ENCODE measurements at places on chromosomes 7 and 10.

DNA sequence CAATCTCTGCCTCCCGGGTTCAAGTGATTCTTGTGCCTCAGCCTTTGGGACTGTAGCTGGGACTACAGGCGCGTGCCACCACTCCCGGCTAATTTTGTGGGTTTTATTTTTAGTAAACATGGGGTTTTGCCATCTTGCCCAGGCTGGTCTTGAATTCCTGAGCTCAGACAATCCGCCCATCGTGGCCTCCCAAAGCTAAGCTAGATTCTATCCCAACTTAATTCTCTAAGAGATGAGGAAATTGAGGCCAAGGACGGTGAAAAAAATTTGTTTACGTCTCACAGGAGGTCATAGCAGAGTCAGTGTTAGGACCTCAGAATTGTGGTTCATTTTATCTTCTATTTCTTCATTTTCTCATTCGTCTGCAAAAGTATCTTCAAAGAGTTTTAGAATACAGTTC is 6.1 kb downstream of the CCAR1 start:
- no peak for DNase-seq

DNA sequence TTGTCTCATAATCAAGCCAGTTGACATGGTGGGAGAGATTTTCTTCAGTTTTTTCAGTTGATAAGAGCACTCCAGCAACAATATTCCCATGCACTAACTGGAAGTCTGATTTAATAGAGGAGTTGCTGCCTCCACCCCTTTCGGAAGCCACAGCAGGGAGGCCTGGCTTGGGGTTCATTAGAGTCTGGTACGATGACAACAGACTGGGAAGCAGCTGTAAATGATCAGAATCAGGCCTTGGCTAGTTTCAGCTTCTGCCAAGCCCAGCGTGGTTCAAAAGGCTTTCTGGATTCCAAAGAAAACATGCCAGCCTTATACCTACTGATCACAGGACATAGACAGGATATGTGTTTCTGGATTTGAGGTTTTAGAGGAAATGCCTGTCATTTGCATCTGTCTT is 274.0 kb downstream of the CSTF2T start:
- no peak for DNase-seq

- peak; percentile 45 for DNase-seq
These were observed at the start of gene FAM171A1 for GRCh38 chr10:15370856-15371701. Gene FAM171A1, minus strand, starts transcription at chr10:15371289. Its CDS starts 237 bp downstream, at chr10:15371052.

DNA sequence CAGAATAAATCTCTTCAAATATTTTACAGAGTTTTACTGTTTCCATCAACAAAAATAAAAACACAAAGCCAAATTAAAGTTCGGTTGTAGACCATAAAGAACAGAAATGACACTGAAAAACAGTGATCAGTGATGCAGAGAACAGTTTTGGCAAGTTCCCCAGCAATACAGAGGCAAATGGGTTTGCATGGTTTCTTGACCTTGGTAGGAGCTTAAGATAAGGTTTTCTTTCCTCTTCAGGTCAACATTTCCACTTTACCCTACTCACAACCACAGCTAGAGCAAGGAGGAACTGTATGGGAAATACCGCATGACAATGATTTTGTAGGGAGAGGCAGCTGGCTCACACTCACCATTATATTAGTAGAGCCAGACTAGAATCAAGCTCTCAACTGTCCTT is 199.5 kb downstream of the SH2D4B start:
- no peak for DNase-seq

DNA sequence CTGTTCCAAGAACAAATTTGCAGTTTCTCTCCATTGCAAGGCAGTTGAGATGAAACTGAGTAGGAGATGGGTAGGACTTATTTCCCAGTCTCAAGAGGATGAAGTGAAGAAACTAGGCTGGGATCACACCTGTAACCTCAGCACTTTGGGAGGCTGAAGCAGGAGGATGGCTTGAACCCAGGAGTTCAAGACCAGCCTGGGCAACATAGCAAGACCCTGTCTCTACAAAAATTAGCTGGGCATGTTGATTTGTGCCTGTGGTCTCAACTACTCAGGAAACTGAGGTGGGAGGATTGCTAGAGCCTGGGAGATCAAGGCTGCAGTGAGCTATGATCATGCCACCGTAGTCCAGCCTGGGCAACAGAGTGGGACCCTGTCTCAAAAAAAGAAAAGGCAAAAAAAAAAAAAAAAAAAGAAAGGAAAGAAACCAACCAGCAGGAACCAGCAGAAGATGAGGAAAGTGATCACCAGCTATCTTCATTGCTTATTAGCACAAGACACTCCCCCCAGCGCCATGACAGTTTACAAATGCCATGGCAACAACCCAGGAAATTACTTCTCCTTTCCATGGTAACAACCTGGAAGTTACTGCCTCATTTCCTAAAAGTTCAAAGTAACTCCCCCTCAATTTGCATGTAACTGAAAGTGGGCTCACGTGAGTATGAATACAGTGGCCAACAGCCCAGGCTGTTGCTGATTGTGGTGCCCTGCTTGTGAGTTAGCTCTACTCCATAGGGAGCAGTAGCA is 18.3 kb upstream of the ST8SIA6 start:
- DNase-seq, result no peak

DNA sequence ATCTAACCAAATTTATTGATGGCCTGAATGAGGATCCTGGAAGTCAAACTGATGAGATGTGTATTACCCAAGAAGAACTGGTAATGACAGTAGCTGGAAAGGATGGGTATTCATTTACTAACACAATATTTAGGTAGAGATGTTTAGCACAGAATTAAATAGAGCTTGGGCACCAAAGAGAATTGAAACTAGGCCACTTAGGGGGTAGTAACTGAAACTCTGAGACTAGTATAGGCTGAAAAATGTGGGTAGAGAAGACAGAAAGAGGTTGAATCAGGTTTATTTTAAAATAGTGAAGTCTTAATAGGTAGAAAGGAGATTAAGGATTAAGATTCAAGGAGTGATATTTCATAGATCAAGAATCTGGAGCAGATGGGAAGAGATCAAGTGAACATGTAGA is 155.8 kb downstream of the MLLT10 start:
- DNase-seq, result no peak

DNA sequence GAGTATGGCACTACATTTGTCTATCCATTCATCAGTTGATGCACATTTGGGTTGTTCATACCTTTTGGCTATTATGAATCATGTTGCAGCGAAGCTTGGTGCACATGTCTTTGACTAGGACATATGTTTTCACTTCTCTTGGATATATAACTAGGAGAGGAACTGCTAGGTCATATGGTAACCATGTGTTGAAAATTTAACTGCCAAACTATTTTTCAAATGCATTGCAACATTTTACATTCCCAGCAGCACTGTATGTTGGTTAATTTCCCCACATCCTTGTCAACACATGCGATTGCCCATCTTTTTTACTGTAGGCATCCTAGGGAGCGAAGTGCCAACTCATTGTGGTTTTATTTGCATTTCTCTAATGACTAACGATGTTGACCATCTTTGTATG is 183.4 kb downstream of the PRKCQ start:
- DNase-seq, result no peak

All from stimulated activated CD4-positive, alpha-beta T cell treated with anti-CD3 and anti-CD28 coated beads, TNF-alpha, amount 100 ng/mL, for 4 hours (primary cell).